NCI-H1048 (cell line): ENCODE measurements at places on chromosomes 11 and 22.

- DNase-seq: no peak
These were observed 16.6 kb upstream of the NTM start for GRCh38 chr11:131353766-131354165.

DNA sequence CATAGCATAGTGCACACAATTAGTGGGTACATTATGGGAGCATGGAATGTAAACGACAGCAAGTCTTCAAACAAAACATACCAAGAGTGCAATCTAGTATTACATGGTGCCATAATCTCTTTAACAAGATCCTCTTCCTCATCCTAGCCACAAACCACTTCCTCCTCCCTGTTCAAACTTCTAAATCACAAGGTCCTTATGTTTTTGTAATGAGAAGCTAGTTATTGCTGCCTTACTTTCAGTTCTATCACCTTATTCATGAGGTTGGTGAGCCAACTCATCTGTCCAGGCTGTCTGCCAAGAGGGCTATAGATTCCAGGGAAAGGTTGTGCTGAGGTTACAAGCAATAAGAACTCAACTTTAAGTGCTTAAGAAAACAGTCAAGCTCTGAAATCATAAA lies 195.4 kb upstream of the ARHGAP20 start:
- no peak for DNase-seq

DNA sequence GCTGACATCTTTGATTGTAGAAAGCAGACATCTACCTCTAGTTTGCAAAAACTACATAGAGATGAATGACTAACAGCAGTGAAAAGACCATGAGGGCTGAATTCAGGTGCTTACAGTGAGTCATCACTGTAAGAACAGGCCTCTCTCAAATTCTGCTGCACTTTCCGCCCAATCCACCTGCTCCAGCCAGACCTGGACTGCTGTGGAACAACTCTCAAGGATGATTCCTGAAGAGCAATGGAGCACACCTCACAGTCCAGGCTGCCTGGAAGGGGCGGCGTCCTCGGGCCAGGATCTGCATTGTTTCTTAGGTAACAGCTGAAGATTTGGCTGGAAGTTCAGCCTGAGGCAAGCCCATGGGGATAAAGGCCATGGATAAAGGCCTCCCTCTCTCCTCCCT lies 15.1 kb downstream of the APOL2 start:
- no peak for DNase-seq

DNA sequence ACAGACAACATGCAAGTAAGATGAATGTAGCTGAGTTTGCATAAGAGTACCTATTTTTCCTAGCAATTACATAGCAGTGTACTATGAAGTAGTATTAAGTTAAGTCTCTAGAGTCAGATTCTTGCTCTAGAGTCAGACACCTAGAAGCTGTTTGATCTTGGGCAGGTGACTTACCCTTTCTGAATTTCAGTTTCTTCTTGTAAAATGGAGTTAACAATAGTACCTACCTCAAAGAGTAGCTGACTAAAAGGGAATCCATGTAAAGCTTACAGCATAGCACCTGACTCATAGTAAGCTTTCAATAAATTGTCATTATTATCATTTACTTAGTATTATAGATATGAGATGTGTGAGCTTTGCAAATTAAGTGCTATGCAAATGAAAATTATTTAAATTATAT lies 47.8 kb upstream of the PTPRJ start:
- DNase-seq: no peak

GRCh38 chr11:58564231-58564630 lies 11.4 kb downstream of the LPXN start:
- DNase-seq: no peak

GRCh38 chr11:43736502-43737200 lies 56.1 kb downstream of the HSD17B12 start:
- no peak for DNase-seq

GRCh38 chr11:62514151-62514550 lies 32.5 kb downstream of the AHNAK start:
- DNase-seq: no peak

DNA sequence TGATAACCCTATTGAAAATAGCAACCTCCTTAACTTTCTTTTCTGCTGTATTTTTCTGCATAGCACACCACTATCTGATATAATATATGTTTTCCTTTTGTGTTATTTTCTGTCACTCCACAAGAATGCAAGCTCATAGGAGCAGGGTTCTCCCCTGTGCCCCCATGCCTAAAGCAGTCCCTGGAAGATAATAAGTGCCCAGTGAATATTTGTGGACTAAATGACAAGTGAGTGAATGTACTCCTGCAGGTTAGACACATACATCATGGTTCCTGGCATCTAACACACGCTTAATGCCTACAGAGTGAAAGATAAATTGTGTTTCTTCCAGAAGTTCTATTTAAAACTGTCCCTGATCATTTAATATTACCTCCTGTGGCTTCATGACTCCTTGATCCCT lies 23.9 kb upstream of the OR9Q2 start:
- DNase-seq: no peak

DNA sequence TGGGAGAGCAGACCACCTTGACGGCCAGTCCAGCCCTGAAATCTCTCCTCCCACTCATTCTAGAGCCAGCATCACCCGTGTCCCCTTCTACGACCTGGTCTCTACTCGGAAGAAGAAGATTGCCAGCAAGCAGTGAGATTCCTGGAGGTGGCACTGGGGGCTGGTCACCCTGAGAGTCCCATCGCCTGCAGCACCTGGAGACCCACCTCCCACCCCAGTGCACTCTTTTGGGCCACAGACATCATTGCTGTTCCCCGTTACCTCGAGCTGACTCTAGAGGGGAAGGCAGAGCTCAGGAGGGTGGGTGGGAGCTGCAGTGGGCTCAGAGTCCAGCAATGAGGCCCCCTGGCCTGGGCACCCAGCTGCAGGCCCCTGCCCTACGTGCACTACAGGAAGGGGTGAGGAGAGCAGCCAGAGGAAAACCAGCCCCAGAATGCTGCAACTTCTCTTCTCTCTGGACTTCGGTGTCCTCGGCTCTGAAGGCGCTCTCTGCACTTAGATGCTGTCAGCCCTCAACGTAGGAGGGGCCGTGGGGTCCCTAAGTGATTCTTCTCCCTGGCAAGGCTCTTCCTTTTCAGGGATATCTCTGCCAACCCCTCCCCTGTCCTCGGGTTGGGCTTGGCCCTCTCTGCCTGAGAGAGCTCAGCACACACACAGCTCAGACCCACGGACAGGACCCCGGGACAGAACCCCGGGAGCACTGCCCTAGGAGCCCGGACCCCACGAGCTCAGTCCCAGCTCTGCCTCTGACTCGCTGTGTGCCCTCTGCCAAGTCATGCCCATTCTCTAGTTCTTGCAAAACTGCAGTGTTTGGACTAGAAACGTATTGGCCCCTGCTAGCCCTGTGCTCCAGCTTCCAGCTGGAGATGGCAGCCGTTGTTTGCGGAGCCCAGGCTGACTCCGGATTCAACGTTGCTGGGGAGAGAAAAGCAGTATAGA lies 31.3 kb downstream of the CYTH4 start:
- no peak for DNase-seq

DNA sequence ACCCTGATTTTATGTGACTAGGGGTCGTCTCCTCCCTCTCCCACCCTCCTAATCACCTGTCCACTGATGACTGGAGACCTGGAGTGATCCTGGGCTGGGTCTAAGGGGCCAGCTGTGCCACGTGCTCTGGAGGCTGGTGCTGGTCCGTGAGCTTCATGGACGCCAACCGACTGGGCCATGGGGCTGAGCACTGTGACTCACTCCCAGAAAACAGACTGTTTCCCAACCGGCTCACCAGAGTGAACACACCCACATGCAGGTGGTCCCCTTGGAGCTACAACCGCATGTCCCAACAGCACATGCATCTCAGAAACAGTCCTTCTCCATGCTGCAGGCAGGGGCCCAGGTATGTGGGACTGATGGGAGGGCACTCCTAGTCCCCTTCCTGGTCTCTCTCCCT lies 14.0 kb upstream of the LMO1 start:
- no peak for DNase-seq

DNA sequence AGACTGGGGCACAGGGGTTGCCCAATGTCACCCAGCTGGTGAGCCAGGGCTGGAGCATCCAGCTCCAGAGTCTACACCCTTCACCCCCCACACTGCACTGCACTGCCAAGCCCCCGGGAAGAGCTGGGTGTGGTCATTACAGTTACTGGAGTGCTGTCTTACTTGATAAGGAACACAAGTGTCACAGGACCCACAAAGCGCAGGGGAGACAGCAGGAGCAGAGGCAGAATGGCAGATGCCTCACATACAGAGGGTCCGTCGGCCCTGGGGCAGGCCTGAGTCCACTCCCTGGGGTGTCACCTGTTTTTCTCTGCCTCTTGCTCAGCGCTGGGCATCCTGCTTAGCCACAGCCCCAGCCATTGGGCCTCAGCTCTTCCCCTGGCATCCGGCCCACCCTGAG lies 7.7 kb downstream of the IL2RB start:
- no peak for DNase-seq
